ENCODE measurements at places on chromosomes 11 and 22. TPM values are rescaled to one million over a fixed set of nuclear protein-coding genes. Genes with fewer than 3 reads are reported as not detected.

CAPN1 gene
- total RNA-seq = 195 TPM

DNA sequence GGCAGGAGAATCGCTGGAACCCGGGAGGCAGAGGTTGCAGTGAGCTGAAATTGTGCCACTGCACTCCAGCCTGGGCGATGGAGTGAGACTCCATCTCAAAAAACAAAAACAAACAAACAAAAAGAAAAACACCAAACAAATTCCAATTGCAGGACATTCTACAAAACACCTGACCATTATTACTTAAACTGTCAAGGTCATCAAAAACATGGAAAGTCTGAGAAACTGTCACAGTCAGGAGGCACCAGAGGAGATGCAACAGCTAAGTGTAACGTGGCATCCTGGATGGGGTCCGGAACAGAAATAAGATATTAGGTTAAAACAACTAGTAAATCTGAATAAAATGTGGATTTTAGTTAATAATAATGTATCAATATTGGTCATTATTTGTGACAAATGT is 914 bp upstream of the DNAJB13 start:
- DNase-seq = no peak

DNA sequence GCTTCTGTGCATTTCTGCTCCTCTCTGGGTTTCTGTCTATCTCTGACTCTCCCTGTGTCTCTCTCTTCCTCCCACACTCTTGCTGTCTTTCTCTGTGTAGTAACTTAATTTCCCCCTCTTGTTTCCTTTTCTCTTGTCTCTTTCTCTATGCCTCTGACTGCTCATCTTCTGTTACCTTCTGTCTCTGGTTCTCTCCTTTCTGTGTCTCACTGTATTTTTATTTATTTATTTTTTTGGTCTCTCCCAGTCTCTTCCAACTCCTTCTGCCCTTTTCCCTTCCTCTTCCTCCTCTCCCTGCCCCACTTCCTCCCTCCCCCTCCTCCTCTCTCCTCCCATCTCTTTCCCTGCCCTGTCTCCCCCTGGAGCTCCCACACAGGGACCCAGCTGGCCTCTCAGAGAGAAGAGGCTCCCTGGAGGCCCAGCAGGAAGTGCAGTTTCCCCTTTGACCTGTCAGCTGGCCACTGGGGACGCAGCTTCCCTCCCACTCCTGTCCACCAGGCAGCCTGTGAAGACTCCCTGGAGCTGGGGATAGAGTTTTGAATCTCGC is 38.3 kb upstream of the MYH9 start:
- DNase-seq = peak; percentile 69

DNA sequence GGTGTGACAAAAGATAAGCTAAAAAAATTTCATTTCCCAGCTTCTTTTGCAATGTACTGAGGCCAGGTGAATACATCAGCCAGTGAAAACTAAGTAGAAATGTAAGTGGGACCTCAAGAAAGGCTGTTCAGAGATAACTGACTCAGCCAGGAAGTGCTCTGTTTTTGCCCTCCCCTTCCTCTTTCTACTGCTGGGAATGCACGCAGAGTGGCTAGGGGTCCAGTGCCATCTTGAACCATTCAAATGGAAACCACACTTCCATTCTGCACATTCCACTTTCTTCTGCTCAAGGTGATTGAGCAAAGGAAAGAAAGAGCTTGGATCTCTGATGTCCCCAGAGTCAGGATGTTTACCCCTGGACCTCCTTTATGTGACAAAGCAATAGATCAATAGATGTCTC is 27.8 kb upstream of the LMO2 start:
- no peak for DNase-seq

PATE2 gene
- total RNA-seq = not detected

- no peak for DNase-seq
Measured at GRCh38 chr11:28323621-28324020, 215.4 kb downstream of the METTL15 start.

DNA sequence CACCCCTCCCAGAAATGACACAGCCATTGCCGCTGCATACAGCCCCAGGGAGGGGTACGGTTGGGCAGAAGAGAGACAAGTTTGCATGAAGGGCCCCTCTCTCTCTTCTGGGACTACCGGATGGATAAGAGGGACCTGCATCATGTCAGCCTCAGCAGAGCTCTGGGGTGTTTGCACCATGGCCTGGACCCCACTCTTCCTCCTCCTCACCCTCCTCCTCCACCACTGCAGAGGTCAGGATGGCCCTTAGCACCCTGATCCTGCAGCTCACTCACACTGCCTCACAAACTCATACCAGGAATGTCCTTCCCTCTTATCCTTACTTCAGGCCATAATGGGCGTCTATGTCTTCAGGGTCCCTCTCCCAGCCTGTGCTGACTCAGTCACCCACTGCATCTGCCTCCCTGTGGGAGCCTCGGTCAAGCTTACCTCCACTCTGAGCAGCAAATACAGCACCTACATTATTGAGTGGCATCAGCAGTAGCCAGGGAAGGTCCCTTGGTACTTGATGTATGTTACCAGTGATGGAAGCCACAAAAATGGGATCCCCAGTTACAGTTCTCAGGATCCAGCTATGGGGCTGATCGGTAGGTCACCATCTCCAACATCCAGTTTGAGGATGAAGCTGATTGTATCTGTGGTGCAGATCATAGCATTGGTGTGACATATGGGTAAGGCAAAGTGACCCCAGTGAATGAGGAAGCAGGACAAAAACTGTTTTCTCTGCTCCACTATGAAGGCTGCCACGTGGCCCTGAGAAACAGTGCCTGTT is 62.2 kb upstream of the VPREB1 start:
- no peak for DNase-seq

DNA sequence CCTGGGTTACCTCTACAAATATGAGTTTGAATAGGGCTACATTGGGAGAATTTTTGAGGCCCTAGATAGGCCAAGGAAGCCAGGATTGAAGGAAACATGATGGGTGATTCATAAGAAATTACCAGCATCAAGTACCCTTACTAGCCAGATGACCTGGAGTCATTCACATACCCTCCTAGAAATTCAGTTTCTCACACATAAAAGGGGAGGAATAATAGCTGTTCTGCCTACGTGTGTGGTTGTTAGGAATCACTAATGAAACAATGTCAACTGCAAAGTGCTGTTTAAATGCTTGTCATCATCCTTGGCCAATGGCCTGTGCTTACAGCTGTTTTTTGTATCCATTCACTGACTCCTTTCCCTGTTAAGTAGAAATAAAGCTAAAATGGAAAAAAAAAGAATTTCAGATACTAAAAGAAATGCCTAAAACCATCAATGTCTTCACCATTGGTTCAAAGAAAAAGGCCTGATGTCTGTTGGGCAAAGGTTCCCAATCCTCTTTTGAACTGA is 114.4 kb downstream of the NCAM1 start:
- no peak for DNase-seq

GRK2 gene
- 95.3 TPM for total RNA-seq

GRCh38 chr11:86149792-86150191 is 80.9 kb upstream of the PICALM start:
- no peak for DNase-seq

PANX2 gene
- total RNA-seq = 3.9 TPM

- no peak for DNase-seq
Measured at GRCh38 chr22:36998620-36999351, 20.5 kb downstream of the TST start.

- DNase-seq = no peak
Measured at GRCh38 chr11:104781719-104782376, 116.4 kb downstream of the CASP12 start.

DNA sequence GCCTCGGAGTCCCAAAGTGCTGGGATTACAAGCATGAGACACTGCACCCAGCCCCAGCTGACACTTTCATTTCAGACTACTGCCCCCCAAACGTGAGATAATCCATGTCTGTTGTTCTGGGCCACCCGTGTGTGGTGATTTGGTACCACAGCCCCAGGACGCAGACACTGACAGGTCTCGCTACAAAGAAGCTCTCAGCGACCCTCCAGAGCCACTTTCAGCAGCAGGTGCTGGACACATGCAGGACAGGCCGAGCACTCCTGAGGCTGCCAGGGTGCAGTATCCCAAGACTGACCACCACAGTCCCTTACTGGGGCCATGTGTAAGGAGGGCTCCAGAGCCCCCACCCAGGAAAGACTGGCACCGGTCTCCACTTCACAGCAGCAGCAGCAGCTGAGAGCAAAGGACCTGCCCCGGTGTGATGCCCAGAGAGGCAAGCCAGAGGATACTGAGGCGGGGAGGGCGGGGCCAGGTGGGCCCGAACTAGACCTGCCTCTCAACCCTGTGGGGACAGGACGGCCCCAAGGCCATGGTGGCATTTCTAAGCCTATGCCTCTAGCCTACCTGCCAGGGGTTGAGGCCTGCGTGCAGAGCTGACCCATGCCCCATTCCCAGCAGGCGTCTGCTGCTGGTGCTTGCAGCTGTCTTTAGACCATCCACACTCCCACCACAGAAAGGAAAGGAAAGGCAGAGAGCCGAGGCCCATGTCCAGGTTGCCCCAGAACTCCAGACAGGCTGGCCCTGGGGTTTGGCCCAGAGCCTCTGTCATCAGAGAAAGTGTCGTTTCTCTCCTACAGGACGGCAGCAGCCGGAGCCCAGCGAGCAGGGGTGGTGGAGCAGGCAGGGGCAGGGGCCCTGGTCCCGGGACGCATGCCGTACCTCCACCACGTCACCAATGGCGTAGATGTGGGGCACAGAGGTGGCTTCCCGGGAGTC is 28.0 kb upstream of the GNB1L start:
- DNase-seq = no peak

DNA sequence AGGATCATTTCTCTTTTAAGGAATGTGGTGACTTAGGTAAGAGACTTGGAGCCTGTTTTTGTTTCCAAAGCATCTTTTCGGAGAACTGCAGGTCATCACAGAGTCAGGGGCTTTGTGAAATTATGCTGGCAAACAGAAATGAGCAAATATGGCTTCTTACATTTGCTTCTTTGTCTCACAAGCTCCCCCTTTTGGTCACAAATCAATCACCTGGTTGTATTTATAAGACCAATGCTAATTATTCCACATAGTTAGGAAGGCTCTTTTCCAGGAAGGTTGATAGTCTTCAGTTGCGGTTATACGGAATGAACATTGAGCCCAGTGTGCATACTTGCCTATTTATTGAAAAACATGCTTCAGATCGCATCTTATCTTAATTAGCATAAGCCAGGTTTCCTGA is 34.6 kb upstream of the CEP126 start:
- DNase-seq = no peak
